ENCODE measurements at places on chromosomes 11 and 22.

DNA sequence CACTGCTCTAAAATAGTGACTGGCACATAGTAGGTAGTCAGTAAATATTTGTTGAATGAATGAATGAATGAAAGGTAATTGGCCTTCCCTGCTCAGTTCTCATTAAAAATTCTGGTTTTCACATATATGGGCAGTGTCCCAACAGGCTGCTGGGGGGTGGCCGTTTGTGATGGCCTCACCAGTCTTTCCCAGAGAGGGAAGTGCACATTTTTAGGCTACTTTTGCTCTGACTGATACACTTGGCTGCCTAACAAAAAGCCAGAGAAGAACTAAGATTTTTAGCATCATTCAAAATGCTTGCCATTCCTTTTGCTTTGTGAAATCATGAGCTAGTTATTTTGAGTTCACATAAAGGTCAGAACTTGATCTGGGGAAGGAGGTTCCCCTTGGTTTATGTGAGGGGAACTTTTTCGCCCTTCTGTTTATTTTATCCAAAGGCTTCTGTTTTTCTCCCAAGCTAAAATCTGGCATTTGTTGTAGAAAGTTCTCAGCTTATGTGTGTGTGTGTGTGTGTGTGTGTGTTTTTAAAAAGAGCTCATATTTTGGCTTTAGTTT is 83.1 kb downstream of the PTPRJ start:
- DNase-seq = peak; percentile 32

DNA sequence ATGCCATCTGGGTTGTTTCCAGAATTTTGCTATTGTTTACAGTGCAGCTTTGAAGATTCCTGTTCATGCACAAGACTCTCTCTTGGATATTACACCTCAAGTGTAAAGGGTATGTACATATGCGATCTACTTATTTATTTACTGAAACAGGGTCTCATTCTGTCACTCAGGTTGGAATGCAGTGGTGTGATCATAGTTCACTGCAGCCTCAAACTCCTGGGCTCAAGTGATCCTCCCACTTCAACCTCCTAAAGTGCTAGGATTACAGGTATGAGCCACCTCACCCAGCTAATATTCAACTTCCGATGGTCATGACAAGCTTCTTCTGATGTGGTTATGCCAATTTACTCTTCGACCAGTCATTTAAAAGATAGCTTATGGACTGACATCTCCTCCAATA is 158.1 kb upstream of the PITPNB start:
- DNase-seq = no peak

GRCh38 chr11:30495437-30495836 is 90.7 kb downstream of the MPPED2 start:
- no peak for DNase-seq

GRCh38 chr11:36475192-36475591 is 34.9 kb downstream of the TRAF6 start:
- no peak for DNase-seq

DNA sequence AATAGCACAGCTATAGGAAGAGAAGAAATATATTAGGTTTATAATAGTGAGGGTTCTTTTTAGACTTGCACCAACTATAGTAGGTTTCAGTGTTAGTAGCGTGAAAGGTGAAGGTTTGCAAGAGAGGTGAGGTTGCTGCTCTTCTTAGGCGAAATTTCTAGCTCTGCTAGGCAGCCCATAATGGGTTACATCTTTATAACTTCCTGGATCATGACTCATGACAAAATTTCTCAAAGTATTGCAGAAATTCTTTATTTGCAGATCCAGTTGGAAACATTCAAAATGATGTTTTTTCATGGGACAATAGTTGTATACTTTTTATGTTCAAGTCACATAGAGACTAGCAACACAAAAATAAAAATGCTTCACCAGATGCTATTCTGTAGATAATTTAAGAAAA is 260.0 kb downstream of the SOX6 start:
- no peak for DNase-seq

Data from GM13976 (cell line).